HT-29 (cell line): ENCODE measurements at places on chromosomes 12 and 14.
A peak's percentile ranks its signal among the peaks of the same experiment; 100 is the strongest.

DNA sequence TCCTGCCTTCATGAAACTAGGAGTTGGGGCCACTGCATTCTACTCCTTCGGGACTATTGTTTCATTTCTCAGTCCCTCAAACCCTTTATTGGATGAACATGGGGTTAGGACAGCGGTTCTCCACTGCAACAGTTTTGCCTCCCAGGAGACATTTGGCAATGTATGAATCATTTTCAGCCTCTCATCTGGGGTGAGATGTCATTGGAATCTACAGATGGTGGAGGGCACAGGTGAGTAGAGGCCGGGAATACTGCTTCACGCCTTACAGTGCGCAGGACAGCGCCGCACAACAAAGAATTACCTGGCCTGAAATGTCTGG is 649 bp upstream of the GNPNAT1 start:
- no peak for DNase-seq

DNA sequence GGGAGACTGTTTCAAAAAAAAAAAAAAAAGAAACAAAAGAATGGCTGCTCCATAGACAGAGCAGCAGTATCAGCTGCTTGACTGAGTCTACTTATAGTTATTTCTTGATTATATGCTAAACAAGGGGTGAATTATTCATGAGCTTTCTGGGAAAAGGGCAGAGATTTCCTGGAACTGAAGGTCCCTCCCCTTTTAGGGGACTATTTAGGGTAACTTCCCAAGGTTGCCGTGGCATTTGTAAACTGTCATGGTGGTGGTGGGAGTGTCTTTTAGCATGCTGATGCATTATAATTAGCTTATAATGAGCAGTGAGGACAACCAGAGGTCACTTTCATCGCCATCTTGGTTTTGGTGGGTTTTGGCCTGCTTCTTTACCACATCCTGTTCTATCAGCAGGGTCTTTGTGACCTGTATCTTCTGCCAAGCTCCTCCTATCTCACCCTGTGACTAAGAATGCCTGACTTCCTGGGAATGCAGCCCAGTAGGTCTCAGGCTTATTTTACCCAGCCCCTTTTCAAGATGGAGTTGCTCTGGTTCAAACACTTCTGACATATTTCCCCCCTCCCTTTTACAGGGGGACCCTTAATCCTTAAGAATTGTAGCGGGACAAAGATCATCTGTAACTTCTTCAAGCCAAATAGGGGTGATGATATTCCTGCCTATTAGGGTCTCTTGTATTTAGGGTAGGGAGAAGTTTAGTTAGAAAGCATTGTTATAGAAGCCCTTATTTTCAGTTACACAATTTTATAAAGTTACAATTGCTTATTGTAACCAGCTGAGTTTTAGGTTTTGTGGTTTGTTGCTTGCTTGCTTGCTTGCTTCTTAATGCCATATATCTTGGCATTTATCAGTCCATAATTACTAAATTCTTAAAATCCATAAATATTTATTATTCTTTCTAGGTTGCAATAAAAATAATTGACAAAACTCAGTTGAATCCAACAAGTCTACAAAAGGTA is 42.5 kb downstream of the MARK3 start:
- DNase-seq, result no peak

- no peak for DNase-seq
Observed at GRCh38 chr12:113297621-113298471, 37.1 kb downstream of the SLC8B1 start.

- no peak for DNase-seq
Observed at GRCh38 chr14:61573748-61574513, 121.4 kb upstream of the HIF1A start.

DNA sequence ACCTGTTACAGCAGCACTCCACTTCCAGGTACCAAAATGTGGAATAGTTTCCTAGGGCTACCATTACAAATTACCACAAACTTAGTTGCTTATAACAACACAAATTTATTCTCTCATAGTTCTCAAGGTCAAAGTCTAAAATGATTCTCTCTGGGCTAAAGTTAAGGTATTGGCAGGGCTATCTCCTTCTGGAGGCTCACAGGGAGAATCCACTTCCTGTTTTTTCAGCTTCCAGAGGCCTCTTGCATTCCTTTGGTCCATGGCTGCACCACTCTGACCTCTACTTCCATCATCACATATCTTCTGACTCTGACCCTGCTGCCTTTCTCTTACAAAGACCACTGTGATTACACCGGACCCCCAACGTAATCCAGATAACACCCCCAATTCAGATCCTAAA is 2.9 kb upstream of the GARIN6 start:
- DNase-seq, result no peak

DNA sequence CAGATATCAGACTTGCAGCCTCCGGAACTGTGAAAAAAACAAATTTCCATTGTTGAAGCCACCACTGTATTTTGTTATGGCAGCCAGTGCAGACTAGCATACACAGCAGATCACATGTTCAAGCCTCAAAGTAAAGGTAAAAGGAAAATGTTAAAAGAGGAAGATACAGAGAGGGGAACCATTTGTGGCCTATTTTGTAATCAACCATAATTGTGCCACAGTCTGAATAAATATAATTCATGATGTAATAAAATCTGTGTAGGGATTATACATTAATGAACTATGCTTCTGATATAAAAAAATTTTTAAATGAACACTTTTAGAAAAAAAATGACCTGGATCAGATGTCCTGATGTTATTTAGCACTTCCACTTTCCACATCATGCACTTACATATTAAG is 79.6 kb downstream of the SLC16A7 start:
- DNase-seq, result no peak

DNA sequence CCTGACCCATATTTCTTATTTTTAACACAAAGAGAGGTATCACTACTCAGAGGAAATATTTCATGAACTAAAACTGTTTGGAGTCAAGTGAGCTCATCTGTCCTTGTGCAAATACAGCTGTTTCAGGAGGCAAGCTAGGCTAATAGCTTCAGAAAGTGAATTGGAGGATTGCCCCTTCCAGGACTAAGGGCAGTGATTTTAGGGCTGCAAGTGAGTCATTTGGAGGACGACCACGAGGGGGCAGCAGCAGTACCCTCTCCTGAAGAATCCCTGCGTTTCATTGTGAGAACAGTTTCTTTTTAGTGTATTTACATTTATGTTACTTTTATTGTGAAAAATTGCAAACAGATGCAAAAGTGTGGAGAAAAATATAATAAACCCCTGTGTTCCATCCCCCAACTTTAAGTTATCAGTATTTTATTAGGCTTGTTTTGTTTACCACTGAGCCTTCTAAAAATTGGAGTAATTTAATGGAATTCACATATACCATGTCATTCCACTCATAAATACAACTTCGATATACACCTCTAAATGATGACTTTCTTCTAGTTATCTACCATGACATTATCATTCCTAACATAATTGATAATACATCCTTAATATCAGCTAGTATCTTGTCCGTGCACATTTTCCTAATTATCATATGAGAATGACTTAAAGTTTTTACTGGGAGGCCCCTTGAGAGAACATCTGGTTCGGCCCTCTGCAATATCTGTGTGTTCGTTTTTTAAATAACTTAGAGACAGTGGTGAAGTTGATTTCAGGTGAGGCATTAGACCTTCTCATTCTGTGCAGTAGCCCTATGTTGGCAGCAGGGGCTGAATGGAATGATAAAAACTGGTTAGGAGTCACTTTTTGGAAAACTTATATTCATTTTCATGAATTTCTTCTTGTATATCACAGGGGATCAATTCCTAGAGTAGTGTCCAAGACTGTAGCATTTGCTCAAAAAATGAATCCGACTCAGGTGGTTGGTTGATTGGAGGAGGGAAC is 13.7 kb downstream of the FOXJ2 start:
- DNase-seq, result peak; percentile 79

GRCh38 chr12:25884920-25885234 is 73.6 kb upstream of the RASSF8 start:
- DNase-seq, result no peak

DNA sequence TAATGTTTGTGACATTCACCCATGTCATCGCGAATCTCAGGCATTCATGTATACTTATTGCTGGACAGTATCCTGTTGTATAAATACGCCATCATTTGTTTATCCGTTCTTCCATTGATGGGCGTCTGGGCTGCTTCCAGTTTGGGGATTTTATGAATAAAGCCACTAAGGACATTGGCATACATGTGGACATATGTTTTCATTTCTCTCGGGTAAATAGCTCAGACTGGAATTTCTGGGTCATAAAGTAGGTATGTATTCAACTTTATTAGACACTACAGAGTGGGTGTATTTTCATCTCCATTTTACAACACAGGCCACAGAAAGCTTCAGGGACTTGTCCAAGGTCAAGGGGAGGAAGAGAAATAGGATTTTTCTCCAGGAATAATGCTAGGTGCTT is 48.9 kb downstream of the HRK start:
- no peak for DNase-seq

DNA sequence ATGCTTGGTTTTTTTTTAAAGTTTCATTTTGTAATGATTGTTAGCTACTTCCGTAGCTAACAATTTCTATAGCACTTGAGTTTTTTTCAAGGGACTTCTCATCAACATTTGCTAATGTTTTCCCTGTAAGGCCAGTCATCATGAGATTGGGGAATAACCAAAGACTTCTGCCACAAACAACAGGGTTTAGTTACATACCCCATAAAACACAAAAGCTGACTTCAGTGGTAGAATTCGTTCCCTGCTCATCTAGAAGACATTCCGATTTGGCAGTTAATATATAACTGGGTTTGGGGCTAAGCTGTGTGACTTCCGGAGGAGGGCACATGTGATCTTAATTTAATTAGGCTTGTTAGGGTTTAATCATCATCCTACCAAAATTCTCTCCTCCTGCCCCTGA is 22.9 kb downstream of the EGLN3 start:
- no peak for DNase-seq

- DNase-seq, result peak; percentile 42
Observed at GRCh38 chr14:99982537-99983250, 82.5 kb upstream of the EVL start.

DNA sequence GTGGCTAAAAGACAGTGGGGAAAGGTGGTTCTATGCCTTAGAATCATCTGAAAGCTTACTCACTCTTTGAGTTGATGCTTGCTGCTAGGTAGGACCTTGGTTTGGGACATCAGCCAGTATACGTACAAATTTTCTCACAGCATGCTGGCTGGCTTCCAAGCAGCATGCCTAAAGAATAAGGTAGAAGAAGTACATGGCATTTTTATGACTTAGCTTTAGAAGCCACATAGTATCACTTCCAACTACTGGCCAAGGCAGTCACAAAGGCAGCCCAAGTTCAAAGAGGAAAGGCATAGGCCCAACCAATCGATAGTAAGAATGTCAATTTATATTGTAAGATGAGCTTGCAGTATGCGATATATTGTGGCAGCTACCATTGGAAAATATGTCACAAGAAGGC is 284.2 kb upstream of the CAND1 start:
- no peak for DNase-seq

GRCh38 chr14:71113376-71113775 is 206.1 kb downstream of the PCNX1 start:
- no peak for DNase-seq

DNA sequence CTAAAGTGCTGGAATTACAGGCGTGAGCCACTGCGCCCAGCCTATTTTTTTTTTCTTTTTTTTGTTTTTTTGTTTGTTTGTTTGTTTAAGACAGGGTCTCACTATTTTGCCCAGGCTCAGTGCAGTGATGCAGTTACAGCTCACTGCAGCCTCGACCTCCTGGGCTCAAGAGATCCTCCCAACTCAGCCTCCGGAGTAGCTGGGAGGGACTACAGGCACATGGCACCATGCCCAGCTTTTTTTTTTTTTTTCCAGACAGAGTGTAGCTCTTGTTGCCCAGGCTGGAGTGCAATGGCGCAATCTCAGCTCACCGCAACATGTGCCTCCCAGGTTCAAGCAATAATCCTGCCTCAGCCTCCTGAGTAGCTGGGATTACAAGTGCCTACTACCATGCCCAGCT is 5.8 kb upstream of the ITFG2 start:
- DNase-seq, result no peak

GRCh38 chr12:1915082-1915968 is 3.1 kb downstream of the CACNA2D4 start:
- no peak for DNase-seq

GRCh38 chr14:56199982-56200577 is 81.9 kb downstream of the PELI2 start:
- no peak for DNase-seq

GRCh38 chr14:21748869-21749303 is 75.3 kb upstream of the OR4E1 start:
- peak; percentile 47 for DNase-seq

DNA sequence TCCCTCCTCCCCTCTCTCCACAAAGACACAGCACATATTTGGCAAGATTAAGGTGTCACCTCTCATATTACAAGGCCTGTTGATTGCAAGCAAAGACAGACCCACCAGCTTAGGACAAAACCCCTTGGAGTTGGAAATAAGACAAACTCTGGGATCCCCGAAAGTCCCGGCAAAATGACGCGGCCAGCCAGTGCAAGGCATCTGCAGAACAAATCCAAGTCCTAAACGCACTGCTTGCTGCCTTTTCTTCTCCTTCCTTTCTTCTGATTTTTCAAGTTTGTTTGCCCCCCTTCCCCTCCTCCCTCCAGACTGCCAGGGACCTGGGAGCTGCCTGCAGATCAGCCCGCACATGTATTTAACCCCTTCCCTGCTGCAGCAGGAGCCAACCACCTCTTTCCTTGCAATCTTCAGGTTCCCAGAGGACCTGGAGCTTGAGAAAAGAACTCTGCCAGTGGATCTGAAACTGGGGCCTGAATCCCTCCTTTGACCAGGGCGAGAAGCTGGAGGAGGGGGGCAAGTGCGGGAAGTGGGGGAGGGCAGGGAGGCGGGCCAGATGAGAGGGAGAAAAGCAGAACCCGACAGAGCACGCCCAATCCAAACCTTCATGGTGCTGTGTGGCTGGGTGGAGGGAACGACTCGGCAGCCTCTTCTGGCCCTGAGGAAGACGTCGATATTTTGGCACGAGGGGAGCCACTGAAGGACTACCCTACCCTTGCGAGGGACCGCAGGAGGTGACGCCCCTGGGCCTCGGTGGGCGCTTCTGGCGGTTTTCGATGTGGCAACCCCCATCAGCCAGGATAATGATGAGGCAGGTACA is 2.0 kb upstream of the NTF3 start:
- DNase-seq, result no peak

DNA sequence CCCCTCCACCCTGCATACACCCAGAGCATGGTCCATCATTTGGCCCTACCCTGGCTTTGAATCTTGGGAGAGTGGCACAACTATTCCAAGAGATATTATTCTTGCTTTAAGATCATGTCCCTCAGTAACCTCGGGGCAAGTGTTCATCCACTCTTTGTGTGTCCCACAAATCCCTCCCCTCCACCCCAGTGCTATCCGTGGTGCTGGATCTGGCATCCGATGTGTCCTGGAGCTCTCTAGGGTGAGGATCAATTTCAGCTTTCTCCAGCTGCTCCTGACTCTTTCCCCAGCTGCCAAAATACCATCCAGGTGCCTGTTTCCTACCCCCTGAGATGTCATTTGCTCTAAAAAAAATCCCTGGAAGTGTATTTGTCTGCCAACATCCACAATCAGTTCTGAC is 64.8 kb upstream of the CMKLR1 start:
- no peak for DNase-seq

DNA sequence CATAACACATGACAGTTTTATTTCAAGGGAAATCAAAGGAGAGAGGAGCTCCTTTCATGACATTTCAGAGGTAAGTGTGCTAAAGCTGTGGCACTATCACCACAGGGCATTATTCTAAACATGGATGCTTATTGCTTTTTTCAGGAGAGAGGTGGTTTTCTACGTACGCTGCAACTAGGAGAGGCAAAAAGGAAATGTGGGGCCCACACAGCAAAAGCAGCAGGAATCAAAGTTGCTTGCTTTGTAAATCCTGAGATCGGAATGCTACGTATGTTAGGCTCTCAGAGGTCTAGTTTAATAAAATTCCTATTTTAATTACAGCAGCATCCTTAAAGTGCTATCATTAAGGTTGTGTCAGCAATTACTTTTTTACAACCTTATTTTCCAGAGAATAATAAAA is 55.0 kb upstream of the GRIP1 start:
- DNase-seq, result no peak
